M059J (cell line): ENCODE measurements at places on chromosomes 6 and 20. TPM values are rescaled to one million over a fixed set of nuclear protein-coding genes. Genes with fewer than 3 reads are reported as not detected.

The PRPF6 gene
- 77.2 and 106 TPM in 2 replicates for total RNA-seq

The NKX2-2 gene
- total RNA-seq = 1.7 and 2.6 TPM in 2 replicates

- DNase-seq = peak; percentile 83
Observed at GRCh38 chr6:163249651-163250101, 164.8 kb upstream of the QKI start.

DNA sequence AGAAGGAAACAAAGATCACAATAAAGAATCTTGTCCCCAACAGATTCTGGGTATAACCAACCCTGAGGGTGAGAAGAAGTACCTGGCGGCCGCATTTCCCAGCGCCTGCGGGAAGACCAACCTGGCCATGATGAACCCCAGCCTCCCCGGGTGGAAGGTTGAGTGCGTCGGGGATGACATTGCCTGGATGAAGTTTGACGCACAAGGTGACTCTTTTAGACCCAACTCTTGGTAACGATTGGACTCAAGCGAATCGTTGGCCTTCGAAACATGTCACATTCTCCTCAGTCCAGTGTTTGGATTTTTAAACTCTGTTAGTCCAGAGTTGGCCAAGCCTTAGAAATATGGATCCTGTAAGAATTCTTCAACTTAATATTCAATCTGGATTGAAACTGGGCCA is 2.6 kb downstream of the PCK1 start:
- DNase-seq = no peak

The HAO1 gene
- not detected in 2 replicates for total RNA-seq

The PHACTR1 gene
- 1.2 and 3.5 TPM in 2 replicates for total RNA-seq

GRCh38 chr20:4135385-4136077 is 120.2 kb upstream of the RNF24 start:
- DNase-seq = peak; percentile 100

GRCh38 chr20:63890201-63890576 is 4.7 kb upstream of the DNAJC5 start:
- no peak for DNase-seq

The PROCR gene
- 58.9 and 60.0 TPM in 2 replicates for total RNA-seq

DNA sequence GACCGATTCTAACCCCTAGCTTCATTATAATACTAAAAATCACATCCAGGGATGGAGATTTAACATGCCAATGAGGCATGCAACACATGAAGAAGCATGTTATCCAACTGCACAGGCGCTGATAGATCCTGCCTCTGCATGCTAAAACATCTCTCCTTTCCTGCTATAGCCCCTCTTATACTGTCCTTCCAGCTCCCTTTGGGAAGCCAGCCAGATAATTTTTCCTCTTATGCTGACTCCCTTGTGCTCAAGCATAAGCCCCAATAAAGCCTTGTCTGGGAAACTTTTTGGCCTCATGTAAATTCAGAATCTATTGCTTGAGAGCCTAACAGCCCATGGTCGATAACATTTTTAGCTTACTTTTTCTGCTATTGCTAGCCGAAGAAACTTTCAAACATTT is 404.3 kb downstream of the EPM2A start:
- no peak for DNase-seq

GRCh38 chr6:8075704-8076103 is 11.5 kb upstream of the BLOC1S5 start:
- no peak for DNase-seq

DNA sequence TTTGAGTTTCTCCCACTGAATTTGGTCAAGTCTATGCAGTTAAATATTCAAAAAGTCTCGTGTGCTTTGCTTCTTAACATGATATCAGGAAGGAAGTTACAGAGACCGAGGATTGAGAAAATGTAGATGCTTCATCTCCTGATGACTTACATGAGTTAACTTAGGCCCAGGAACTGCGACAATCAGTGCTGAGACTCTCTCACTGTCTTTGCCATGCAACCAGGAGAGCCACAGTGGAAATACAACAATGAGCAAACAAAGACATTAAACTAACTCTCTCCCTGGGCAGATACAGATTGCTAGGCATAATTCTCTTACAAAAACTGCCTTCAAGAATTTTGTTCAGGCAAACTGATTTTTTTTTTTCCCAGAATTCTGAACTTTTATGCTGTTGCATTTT is 440.6 kb upstream of the EPHA7 start:
- DNase-seq = no peak

The FNDC11 gene
- not detected in 2 replicates for total RNA-seq

DNA sequence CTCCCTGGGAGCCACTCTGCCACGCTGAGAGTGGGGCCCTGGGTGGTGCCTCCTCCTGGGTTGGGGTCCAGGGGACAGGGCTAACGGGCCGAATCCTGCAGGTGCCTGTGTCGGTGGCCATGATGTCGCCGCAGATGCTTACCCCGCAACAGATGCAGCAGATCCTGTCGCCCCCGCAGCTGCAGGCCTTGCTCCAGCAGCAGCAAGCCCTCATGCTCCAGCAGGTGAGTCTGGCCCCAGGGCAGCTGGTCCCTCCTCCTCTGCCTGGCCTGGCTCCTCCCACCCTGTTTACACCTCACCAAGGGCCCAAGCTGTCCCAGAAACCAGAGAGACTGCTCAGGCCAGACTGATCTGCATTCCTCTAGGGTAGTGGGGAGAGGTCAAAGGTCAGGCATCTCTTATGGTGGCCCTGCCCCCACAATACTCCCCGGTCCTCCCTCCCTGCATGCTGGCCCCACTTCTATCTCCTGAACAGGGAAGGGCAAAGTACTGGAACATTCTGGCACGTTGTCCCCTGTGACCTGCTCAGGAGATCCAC is 38.6 kb downstream of the FOXP4 start:
- DNase-seq = no peak

- DNase-seq = no peak
Observed at GRCh38 chr6:108159981-108160380, 5.8 kb upstream of the NR2E1 start.

GRCh38 chr6:144646093-144647056 is 361.2 kb downstream of the UTRN start:
- DNase-seq = peak; percentile 77

DNA sequence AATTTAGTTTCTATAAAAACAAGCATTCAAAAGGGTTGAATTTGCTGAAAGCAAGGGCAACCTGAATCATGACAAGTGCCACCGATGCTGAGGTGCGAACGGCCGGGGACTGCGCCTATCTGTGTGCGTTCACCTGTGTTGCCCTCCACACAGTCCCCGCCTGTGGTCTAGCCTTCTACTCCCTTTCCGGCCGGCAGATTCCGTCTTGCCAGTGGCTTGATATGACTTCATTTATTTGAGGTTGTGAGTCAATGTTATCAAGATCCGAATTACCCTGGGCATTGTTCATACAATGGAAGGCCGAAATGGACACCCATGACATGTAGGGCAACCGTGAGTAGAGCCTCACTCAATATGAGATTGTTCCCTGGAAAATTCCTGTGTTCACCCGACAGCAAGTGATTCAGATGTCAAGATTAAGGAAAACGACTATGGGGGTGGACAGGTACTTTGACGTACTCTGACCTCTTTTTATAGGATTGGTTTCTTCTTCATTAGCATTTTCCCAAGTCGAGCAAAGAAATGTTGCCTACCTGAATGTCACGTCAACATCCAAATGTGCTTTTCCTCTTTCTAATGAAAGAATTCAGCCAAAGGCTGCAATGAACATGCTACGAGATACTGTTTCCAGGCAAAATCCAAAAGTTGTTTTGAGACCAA is 41.1 kb upstream of the NEDD9 start:
- DNase-seq = no peak

The EMILIN3 gene
- total RNA-seq = not detected in 2 replicates
